Urinary bladder (tissue), 4 donors: ENCODE measurements at places on chromosomes 16 and 17.

DNA sequence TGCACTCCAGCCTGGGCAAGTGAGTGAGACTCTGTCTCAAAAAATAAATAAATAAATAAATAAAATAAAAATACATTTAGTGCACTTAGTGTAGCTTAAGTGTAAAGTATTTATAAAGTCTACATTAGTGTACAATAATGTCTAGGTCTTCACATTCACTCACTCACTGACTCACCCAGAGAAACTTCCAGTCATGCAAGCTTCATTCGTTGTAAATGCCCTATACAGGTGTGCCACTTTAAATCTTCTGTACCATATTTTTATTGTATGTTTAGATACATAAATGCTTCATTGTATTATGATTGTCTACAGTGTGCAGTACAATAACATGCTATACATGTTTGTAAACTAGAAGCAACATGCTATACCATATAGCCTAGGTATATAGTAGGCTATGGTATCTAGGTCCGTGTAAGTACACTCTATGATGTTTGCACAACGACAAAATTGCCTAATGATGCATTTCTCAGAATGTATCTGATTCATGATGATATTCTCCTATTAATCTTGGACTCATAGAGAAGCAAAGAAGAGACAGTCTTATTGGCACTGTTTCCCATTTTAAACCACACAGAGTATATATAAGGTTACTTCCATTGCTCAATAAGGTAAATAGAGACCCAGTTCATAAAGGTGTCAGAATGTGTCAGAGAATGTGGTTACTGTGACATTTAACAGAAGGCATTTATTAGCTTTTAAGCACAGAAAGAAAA lies 1314.9 kb downstream of the CDH11 start:
- no peak for DNase-seq

- no peak for DNase-seq
Observed at GRCh38 chr17:78383725-78384471, 5.4 kb downstream of the PGS1 start.

- DNase-seq, result no peak
Observed at GRCh38 chr16:81754858-81755257, 24.2 kb upstream of the PLCG2 start.

GRCh38 chr16:78770353-78771091 lies 671.1 kb downstream of the WWOX start:
- no peak for DNase-seq

DNA sequence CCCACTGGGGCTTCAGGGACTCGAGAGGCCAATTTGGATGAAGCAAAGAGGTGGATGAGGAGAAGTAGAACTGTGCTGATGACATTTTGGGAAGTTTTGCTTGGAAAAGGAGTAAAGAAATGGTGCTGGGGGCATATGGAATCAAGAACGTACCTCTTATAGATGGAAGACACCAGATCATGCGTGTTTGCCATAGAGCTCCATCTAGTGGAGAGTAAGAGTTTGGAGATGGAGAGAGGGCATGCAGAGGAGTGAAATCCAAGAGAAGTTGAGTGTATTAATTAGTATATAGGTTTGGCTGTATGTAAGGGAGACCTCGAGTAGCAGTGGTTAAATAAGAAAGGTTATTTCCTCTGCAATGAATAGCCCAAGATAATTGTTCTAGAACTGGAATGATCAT lies 56.0 kb downstream of the SHISA6 start:
- DNase-seq, result no peak

DNA sequence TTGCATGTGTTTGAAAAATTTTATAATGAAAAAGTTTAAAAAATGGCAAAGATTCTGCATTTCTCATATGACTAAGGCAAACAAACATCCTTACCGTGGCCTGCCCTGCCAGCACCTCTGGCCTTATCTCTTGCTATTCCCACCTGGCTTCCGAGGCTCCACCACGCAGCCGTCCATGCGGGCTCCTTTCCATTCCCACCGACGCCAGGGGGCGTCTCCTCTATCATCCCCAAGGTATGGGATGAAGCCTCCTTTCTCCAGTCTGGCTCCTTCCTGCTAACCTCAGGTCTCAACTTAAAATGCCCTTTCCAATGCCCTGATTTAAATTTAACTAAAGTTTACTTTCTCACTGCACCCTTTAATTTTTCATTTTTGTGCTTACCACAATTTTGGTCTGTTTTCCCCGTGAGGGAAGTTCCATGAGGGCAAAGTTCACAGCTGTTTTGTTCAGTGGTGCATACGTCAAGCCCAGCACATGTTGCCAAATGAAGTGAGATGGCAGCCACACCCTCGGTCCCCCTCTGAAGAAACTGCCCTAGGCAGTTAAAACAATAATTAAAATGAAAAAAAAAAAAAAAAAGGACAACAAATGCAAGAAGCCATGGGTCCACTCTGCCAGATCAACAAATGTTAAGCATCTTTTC lies 13.3 kb upstream of the SDK2 start:
- no peak for DNase-seq

DNA sequence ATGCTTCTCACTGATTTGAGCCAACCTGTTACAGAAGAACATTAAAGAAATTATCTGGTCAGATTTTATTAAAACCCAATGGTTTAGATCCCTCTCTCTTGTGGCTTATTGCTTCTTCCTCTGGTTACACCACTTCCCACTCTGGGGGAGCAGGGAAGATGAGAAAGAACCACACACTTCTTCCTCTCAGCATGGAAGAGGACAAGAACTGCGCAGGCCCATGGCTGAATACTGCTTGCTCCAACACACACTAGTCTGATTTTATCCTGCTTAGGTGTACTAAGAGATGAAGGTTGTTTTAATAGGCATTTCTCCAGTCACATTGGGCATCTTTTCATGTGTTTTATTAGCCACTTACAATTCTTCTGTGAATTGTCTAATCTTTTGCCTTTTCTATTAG lies 27.6 kb downstream of the MAP3K3 start:
- DNase-seq, result no peak

DNA sequence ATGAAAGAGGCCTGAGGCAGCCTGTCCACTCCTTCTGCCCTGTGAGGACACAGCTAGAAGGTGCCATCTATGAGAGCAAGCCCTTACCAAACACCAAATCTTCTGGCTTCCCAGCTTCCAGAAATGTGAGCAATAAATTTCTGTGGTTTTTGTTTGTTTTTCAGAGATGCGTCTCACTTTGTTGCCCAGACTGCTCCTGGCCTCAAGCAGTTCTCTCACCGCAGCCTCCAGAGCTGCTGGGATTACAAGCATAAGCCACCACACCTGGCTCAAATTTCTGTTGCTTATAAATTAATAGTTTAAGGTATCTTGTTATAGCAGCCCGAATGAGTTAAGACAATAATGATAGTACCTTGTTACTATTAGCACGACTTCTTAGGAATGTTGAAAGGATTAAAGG lies 12.5 kb upstream of the SLC16A11 start:
- no peak for DNase-seq

DNA sequence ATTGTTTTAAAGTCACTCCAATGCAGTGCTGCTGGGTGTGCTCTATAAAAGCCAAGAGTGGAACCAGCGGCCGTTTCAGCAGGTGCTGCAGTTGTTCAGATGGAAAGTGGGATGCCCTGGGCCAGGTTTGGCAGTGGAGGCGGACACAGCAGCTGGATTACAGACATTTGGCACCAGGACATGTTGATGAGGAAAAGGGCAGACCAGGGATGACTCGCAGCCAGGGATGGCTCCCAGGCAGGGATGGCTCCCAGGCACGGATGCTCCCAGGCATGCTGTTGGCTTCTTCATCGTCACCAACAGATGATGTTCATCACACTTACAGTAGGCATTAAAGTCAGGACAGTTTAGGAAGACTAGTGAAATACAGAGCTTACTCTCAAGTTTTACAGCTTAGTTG lies 10.0 kb downstream of the GAN start:
- no peak for DNase-seq

- DNase-seq, result no peak
Observed at GRCh38 chr17:77594416-77595209, 363.9 kb upstream of the TNRC6C start.

DNA sequence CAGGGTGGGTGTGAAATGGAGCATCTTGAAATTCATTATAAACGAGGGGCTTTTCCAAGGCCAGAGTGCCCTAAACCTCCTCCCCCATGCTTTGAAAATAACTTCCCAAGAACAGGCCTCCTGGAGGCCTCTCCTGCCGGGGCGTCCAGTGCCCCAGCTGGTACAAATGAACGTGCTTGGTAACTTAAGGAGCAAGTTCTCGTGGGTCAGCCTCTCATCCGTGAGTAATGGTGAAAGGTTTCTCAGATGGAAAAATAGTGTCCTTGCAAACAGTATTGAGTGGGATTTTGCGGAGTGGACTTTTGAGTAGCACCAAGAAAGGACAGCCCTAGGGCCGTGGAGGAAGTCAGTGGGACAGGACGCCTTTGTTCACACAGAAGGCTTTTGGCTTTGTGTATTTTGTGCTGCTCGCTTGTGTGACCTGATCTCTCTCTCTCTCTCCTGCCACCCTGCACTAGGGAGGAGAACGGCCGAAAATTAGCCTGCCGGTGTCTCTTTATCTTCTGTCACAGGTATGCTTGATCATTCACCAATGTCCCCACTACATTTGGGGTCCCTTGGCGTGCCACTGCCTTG lies 34.6 kb downstream of the CLEC16A start:
- no peak for DNase-seq

DNA sequence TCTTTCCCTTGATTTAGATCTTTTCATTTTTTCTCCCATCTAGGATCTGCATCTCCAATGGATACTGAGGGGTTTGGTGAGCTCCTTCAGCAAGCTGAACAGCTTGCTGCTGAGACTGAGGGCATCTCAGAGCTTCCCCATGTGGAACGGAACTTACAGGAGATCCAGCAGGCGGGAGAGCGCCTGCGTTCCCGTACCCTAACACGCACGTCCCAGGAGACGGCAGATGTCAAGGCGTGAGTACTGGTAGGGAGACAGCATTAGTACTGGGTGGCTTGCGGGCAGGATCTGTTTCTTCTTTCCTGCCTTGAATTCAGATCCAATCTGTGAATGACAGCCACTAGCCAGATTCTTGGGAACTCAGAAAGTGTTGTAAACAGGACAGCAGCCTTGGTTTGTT lies 18.3 kb downstream of the NUP93 start:
- DNase-seq, result no peak

GRCh38 chr17:65389426-65389825 lies 172.0 kb downstream of the AXIN2 start:
- DNase-seq, result no peak

DNA sequence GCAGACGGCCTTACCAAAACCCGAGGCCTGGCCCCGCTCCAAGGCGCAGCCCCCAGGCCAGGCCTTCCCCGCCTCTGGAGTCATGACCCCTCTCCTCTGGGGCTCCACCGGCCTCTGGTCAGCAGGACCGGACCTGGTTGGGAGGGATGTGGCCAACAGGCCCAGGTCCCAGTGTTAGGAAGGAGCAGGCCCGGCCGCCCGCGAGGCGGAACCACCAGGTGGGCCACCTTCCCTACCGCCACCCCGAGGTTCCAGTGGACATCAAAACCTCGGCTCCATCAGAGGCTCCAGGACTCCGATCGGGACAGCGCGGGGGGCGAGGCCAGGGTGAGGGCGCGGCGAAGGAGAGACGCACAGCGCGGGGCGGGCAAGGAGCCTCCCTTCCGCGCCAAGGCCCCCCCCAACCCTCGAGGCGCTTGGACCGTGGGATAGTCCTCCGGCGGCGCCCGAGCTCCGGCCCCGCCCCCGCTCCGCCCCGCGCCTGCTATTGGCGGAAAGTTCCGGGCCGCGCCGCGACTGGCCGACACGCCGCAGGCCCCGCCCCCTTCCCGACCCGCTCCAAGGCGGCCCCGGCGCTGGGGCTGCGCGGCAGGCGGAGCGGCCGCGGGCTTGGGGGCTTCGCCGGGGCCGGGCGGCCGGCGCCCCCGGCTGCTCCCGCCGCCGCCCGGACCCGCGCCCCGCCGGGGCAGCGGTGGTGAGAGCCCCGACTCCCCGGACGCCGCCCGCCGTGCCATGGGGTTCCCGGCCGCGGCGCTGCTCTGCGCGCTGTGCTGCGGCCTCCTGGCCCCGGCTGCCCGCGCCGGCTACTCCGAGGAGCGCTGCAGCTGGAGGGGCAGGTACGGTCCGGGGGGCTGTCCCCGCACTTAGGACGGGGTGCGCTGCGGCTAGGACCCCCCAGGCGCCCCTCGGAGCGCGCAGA lies at the start of gene METRN:
Gene METRN, plus strand, starts transcription at position 561 of the 919 bp plus-strand sequence. Its CDS starts 172 bp downstream, at position 733.
- no peak for DNase-seq

DNA sequence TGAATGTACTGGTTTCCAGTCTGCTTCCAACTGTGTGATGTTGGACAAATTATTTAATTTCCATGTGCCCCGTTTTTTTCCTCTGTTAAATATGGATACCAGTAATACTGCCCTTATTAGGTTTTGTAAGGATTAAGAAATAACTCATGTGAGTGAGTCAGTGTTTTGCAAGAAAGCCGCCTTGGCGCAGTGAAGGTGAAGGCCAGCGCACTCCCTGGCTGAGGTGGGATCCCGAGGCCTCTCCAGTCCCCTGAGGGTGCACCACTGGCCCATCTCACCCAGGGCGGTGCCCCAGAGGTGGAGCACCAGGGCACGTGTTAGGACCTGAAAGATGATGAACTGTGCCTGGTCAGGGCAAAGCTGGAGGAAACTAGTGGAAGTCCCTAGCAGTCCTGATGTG lies 43.5 kb downstream of the PHKB start:
- no peak for DNase-seq

DNA sequence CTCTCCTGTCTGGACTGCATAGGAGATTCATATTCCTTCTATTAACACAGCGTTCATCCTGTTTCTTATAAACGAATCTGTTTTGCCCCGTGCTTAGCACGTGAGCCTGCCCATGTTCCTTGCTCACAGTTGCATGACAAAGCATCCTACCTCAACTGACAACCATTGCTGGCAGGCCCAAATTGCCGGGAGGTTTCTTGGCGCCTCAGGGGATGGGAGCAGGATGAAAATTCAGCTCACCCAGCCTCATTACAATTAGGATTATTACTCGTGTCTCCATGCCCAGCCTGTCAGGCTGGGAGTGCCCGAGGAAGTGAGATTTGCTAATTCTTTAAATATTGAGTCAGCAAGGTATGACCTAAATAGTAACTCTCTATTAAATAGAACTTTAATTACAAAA lies 36.7 kb upstream of the HELZ start:
- no peak for DNase-seq

DNA sequence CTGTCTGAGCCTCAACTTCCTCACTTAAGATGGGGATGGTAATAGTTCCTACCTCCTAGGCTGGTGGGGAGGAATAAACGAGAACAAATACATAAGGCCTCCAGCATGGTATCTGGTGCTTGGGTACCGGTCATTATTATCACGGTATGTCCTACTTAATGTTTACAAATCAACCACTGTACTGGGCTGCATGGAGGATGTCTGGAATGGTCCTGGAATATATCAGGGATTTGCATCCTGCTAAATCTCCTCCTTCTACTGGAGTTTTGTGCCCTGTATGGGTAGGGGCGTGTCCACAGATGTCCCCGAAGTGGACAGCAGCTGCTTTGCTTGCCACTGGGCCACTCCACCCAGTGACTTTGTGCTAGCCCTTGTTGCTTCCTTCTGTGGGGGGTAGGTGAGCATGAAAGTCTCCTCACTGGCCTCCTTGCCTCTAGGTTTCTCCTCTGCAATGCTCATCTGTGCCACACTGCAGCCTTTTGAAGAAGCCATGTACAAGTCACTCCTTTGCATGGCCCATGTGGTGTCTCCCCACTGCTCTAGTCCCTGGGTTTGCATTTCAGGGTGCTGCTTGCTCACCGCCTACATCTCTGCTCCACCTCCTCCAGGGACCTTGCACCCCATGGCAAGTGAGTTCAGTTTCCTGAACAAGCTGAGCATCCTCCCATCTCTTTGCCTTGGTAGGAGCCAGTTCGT lies 2.2 kb upstream of the CMIP start:
- DNase-seq, result no peak

GRCh38 chr17:77329741-77330531 lies 189.2 kb downstream of the SEC14L1 start:
- no peak for DNase-seq

- DNase-seq, result no peak
Observed at GRCh38 chr17:75273977-75274708, 3.1 kb upstream of the MIF4GD start.

- DNase-seq, result peak; percentile 67
Observed at GRCh38 chr17:31696184-31696602, 162.9 kb downstream of the COPRS start.
